ENCODE measurements at places on chromosomes 3 and 15. TPM values are rescaled to one million over a fixed set of nuclear protein-coding genes. Genes with fewer than 3 reads are reported as not detected.

- H3K4me3 ChIP-seq = no peak overlapping the region
- H3K27me3 ChIP-seq = peaks cover 6% of the 10 kb centered on the region
- no peak overlapping the region for H3K27ac ChIP-seq
- H3K36me3 ChIP-seq = no peaks in the 10 kb centered on the region
- no peaks in the 10 kb centered on the region for H3K4me1 ChIP-seq
These were observed 35.6 kb upstream of the FGF7 start for GRCh38 chr15:49387471-49387870.

- peaks cover 6% of the 10 kb centered on the region for H3K4me1 ChIP-seq
- H3K4me3 ChIP-seq = no peak overlapping the region
- no peaks in the 10 kb centered on the region for H3K27me3 ChIP-seq
These were observed 420.0 kb downstream of the LPP start for GRCh38 chr3:188573956-188574355.

DNA sequence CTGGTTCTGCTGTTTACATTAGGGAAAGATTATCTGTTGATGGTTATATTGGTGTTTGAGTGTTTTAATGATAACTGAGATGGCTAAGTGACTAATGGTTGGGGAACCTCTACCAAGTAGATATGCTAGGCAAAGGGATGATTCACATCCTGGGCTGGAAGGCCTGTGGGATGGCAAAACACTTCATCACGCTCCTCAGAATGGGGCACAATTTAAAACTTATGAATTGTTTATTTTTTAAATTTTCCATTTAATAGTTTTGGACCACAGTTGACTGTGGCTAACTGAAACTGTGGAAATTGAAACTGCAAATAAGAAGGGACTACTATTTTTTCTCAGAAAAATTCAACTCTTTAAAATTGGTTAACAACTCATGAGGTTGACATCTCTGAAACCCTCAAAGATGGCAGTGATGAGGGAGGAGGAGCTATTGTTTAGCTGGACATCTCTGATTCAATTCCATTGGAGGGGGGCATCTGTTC is 100.5 kb upstream of the ZBED2 start:
- DNase-seq = peak; percentile 39
- H3K4me3 ChIP-seq = no peak overlapping the region
- peak overlapping the region; percentile 59 for H3K27ac ChIP-seq
- H3K4me1 ChIP-seq = peaks cover 42% of the 10 kb centered on the region

- H3K27me3 ChIP-seq = no peaks in the 10 kb centered on the region
- peaks cover 18% of the 10 kb centered on the region for H3K4me1 ChIP-seq
- no peaks in the 10 kb centered on the region for H3K36me3 ChIP-seq
- no peak for DNase-seq
- H3K27ac ChIP-seq = no peak overlapping the region
- no peak overlapping the region for H3K4me3 ChIP-seq
These were observed 63.2 kb downstream of the PDE8A start for GRCh38 chr15:85044894-85045293.

DNA sequence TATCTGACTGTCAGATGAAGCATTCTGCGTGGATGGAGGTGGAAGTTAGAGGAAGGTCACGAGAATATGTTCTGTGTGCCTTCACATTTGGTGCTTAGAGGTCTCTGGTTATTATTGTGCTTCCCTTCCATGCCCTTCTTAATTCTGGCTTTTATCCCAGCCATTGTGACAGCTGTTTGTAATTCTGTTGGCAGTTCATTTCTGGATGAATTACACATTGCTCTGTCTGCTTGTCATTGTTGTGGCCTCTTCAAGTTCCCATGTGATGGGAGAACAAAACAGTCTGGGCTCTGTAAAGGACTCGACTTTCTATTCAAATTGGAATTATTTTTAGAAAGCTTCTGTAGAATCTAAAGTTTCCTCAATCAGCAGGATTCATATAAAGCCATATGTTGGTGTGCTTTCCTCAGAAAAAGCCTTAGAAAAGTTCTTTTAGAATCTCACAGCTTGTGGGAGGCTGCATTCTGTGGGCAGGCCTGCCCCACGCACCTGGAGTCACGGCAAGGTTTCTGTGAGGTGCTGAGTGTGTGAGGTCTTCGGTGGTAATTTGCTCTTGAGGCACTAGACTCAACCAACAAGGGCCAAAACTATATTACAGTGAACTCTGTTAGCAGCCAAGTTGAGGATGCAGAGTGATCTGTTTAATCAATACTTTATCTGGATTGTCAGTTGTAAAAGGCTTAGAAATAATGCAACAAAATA is 397.4 kb upstream of the AZI2 start:
- no peak overlapping the region for H3K27ac ChIP-seq
- no peak overlapping the region for H3K4me3 ChIP-seq
- no peaks in the 10 kb centered on the region for H3K36me3 ChIP-seq
- no peak for DNase-seq
- no peaks in the 10 kb centered on the region for H3K4me1 ChIP-seq

- H3K27ac ChIP-seq = no peak overlapping the region
- peaks cover 3% of the 10 kb centered on the region for H3K4me1 ChIP-seq
- H3K36me3 ChIP-seq = no peaks in the 10 kb centered on the region
- H3K4me3 ChIP-seq = no peak overlapping the region
These were observed 57.1 kb upstream of the GATA2 start for GRCh38 chr3:128550113-128550440.

GRCh38 chr15:38085931-38086568 is 151.6 kb downstream of the TMCO5A start:
- H3K27me3 ChIP-seq = peaks cover 16% of the 10 kb centered on the region
- H3K27ac ChIP-seq = no peak overlapping the region
- DNase-seq = no peak
- H3K4me1 ChIP-seq = peaks cover 10% of the 10 kb centered on the region

GRCh38 chr3:122301063-122301462 is 24.0 kb upstream of the CSTA start:
- H3K27me3 ChIP-seq = no peaks in the 10 kb centered on the region
- DNase-seq = no peak
- H3K27ac ChIP-seq = no peak overlapping the region
- no peaks in the 10 kb centered on the region for H3K36me3 ChIP-seq
- no peak overlapping the region for H3K4me3 ChIP-seq

DNA sequence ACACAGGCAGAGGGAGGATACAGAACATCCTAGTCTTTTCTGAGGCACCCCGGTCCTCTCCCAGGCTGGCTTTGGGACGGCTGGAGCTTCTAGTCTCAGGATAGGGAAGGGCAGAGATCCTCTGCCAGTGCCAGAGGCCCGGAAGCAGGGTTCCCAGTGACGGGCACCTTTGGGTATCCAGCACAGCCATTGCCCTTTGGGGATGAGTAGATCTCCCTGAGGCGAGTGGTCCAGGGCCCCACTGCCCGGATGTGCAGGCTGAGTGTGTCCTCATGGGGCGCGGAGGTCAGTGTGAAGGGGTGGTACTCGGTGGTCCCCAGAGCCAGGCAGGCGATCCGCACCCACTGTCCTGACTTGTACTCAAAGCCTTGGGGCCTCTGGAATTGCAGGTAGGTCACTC is 18.3 kb downstream of the DUOX2 start:
- no peaks in the 10 kb centered on the region for H3K4me1 ChIP-seq
- H3K27ac ChIP-seq = no peak overlapping the region
- no peaks in the 10 kb centered on the region for H3K36me3 ChIP-seq

Gene IP6K2
- 43.4 TPM for total RNA-seq

GRCh38 chr3:169189486-169189885 is 474.0 kb downstream of the MECOM start:
- DNase-seq = no peak
- no peak overlapping the region for H3K27ac ChIP-seq
- no peaks in the 10 kb centered on the region for H3K4me1 ChIP-seq
- H3K36me3 ChIP-seq = no peaks in the 10 kb centered on the region

Gene XIRP1
- total RNA-seq = 1.3 TPM

Gene GP9
- total RNA-seq = not detected

- no peaks in the 10 kb centered on the region for H3K4me1 ChIP-seq
- no peak overlapping the region for H3K27ac ChIP-seq
- DNase-seq = no peak
These were observed 563.5 kb downstream of the PDCD6IP start for GRCh38 chr3:34361921-34362320.

GRCh38 chr3:106048946-106049481 is 180.2 kb upstream of the CBLB start:
- no peaks in the 10 kb centered on the region for H3K36me3 ChIP-seq
- H3K27me3 ChIP-seq = no peaks in the 10 kb centered on the region
- H3K4me1 ChIP-seq = peaks cover 14% of the 10 kb centered on the region
- no peak for DNase-seq
- no peak overlapping the region for H3K4me3 ChIP-seq

Gene SH3GL3
- total RNA-seq = not detected

GRCh38 chr15:101127506-101128076 is 124.3 kb downstream of the CHSY1 start:
- H3K27ac ChIP-seq = peak overlapping the region; percentile 91
- peak; percentile 67 for DNase-seq
- H3K4me3 ChIP-seq = peak overlapping the region; percentile 53
- no peaks in the 10 kb centered on the region for H3K36me3 ChIP-seq
- peaks cover 4% of the 10 kb centered on the region for H3K27me3 ChIP-seq

DNA sequence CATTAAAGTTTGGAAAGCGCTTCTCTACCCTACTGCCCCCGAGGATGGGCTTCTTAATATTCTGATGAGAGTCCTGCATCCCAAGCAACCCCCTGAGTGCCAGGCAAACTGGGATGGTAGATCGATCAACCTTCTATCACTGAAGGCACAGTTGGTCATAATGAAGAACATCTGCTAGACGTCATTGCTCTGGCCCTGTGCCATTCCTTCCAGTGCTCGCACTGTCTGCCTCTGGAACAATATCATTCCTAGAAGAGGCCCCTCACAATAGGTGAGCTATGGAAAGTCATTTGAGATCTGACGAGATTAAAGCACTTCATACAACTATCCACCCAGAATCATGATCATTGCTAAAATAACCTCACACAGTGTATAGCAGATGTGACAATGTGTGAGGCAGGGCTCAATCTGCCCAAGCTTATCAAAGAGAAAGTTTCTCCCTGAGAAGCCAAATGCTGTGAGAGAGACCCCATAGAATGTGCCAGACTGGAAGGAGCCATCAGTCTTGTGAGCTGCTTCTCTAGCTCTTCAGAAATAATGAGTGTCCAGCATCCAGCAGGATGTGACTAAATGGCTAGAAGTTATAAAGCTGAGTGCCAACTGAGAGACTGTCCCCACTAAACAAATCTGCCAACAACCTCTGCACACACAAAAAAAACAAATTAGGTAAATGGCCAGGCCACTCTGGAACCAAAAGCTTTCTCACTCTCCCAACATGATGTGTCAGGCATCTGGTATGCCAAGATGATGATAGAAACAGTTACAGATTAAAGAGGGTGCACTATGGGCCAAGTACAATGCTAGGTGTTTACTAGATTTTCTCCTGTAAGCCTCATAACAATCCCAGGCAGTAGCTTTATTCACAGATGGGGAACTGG is 165.5 kb downstream of the NECTIN3 start:
- H3K27me3 ChIP-seq = no peaks in the 10 kb centered on the region
- H3K4me3 ChIP-seq = no peak overlapping the region
- H3K36me3 ChIP-seq = peaks cover 6% of the 10 kb centered on the region
- H3K4me1 ChIP-seq = peaks cover 22% of the 10 kb centered on the region

GRCh38 chr15:90295270-90295648 is 29.8 kb downstream of the NGRN start:
- H3K27me3 ChIP-seq = no peaks in the 10 kb centered on the region
- no peak overlapping the region for H3K4me3 ChIP-seq
- no peak overlapping the region for H3K27ac ChIP-seq
- no peaks in the 10 kb centered on the region for H3K36me3 ChIP-seq

GRCh38 chr3:122786066-122786465 is 7.6 kb downstream of the HSPBAP1 start:
- H3K27ac ChIP-seq = no peak overlapping the region
- peaks cover 8% of the 10 kb centered on the region for H3K36me3 ChIP-seq

DNA sequence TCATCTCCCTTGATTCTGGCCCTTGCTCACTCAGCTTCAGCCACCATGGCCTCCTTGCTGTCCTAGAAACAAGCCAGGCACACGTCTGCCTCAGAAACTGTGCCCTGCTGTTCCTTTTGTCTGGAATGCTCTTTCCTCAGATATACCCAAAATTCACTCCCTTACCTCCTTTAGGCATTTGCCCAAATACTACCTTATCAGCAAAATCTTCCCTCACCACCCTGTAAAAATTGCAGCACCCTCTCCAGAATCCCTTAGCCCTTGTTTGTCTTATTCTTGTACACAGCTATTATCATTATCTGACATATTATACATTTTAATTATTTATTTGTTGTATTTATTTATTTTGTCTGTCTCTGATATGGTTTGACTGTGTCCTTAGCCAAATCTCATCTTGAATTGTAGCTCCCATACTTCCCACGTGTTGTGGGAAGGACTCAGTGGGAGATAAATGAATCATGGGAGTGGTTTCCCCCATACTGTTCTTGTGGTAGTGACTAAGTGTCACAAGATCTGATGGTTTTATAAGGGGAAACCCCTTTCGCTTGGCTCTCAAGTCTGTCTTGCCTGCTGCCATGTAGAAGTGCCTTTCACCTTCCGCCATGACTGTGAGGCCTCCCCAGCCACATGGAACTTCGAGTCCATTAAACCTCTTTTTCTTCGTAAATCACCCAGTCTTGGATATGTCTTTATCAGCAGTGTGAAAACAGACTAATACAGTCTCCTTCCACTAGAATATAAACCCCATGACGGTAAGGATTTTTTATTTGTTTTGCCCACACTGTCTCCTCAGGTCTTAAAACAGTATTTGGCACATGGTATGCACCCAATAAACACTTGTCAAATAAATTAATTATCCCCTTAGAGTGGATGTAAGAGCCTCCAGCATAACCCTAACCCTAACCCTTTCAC is 60.0 kb upstream of the STT3B start:
- DNase-seq = peak; percentile 61
- peaks cover 12% of the 10 kb centered on the region for H3K36me3 ChIP-seq
- peaks cover 25% of the 10 kb centered on the region for H3K4me1 ChIP-seq
- H3K27me3 ChIP-seq = no peaks in the 10 kb centered on the region

GRCh38 chr15:40366457-40367370 is 8.7 kb downstream of the DISP2 start:
- H3K27me3 ChIP-seq = no peaks in the 10 kb centered on the region
- H3K4me3 ChIP-seq = peak overlapping the region; percentile 71
- H3K36me3 ChIP-seq = no peaks in the 10 kb centered on the region
- H3K27ac ChIP-seq = no peak overlapping the region
- DNase-seq = no peak

DNA sequence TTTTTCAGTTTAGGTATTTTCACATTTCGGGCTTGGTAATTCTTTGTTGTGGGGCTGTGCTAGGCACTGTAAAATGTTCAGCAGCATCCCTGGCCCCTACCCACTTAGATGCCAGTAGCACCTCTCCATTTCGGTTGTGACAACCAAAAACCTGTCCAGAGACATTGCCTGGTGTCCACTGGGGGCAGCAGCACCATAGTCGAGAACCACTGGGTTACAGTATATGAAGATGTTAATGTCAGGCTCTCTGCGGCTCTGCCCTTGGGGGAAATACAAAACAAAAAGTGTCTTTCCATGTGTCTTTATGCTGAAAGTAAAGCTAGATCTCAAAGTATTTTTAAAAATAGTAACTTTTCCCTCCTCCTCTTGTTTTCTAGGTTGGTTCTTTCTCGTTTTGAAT is 177.2 kb downstream of the ITPR1 start:
- H3K4me1 ChIP-seq = no peaks in the 10 kb centered on the region
- H3K4me3 ChIP-seq = no peak overlapping the region
- H3K27me3 ChIP-seq = no peaks in the 10 kb centered on the region
- H3K27ac ChIP-seq = no peak overlapping the region

Gene SETD5
- total RNA-seq = 98.0 TPM

All from activated CD4-positive, alpha-beta memory T cell treated with anti-CD3 and anti-CD28 coated beads for 36 hours (primary cell).